ENCODE measurements at places on chromosomes 1 and 21. TPM values are rescaled to one million over a fixed set of nuclear protein-coding genes. Genes with fewer than 3 reads are reported as not detected.

Gene CRYBG2
- 0.51 TPM for total RNA-seq

Gene FLG
- 0.34 TPM for total RNA-seq

- no peak for DNase-seq
Measured at GRCh38 chr21:31162079-31162699, 123.9 kb upstream of the KRTAP19-8 start.

GRCh38 chr1:32201011-32201855 is 838 bp downstream of the CCDC28B start:
- peak; percentile 73 for DNase-seq

DNA sequence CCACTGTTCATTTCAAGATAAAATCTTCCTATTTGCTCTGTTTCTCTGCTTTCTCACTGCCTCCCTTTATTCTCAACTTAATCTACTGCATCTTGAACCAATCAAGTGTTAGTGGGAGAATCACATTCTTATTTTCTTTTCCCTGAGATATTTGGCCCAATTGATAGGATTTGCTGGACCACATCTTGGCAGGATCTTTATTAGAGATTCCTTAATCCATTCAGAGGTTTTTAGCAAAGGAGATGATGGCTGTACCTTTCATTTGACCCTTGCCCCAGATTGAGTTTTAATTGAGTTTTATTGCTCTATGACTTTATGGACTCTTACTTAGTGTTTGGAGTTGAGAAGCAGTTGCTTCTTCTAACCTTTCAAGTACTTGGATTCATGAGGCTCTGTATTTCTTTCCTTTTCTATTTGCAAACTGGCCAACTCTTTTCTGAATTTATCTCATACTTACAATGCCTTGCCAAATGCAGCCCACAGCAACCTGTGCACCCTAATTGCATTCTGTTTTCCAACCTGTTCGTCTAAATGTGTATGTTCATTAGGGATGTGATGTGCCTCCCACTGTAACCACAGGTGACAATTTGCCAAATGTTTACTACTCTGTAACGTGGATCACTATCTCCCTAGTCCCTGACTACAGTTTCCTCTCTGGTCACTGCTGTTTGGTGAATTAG is 274.8 kb upstream of the KAZN start:
- no peak for DNase-seq
